ENCODE measurements at places on chromosomes 1 and 21. TPM values are rescaled to one million over a fixed set of nuclear protein-coding genes. Genes with fewer than 3 reads are reported as not detected.

WDR64 gene
- total RNA-seq = not detected

ESPN gene
- 2.0 TPM for total RNA-seq

RNU1-2 gene
- 3,261 TPM for total RNA-seq

DNA sequence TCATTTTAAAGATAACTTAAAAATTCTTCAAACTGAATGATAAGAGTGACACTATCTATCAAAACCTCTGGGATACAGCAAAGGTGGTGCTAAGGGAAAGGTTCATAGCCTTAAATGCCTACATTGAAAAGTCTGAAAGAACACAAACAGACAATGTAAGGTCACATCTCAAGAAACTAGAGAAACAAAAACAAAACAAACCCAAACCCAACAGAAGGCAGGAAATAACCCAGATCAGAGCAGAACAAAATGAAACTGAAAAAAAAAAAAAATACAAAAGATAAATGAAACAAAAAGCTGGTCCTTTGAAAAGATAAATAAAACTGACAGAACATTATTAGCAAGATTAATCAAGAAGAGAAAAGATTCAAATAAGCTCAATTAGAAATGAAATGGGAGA lies 6.8 kb downstream of the ODF2L start:
- no peaks in the 10 kb centered on the region for H3K27me3 ChIP-seq
- no peak overlapping the region for H3K4me3 ChIP-seq
- peak; percentile 57 for DNase-seq
- no peaks in the 10 kb centered on the region for H3K36me3 ChIP-seq

GRCh38 chr1:115300087-115300876 lies 37.8 kb downstream of the NGF start:
- H3K4me1 ChIP-seq = no peaks in the 10 kb centered on the region
- H3K27me3 ChIP-seq = no peaks in the 10 kb centered on the region
- H3K27ac ChIP-seq = no peak overlapping the region
- DNase-seq = no peak

DNA sequence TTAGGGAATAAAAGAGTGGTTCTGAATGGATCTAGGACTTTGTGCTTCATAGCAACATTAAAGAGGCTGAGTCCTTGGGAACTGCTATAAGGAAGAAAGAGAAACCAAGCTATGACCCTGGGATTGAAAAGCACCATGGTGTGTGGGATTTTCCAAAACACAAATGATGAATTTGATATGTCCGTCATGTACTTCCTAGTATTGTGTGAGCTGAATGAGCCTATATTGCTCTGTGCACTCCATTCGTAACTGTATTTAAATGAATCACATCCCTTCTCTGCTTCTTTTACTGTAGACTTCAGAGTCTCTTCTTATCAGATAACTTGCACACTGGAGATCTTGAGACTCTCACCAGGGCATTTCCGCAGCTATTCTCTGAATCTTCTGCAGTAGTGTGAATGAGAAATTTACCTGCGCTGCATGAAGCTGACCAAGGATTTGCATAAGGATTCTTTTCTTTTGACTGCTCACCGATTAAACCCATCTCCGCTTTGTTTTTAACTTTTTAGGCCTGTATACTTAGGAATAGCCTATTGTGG lies 23.1 kb upstream of the OR10J4 start:
- H3K27me3 ChIP-seq = no peaks in the 10 kb centered on the region
- no peak for DNase-seq
- no peak overlapping the region for H3K4me3 ChIP-seq

- peak; percentile 61 for DNase-seq
- peaks cover 30% of the 10 kb centered on the region for H3K27me3 ChIP-seq
- H3K4me1 ChIP-seq = peaks cover 12% of the 10 kb centered on the region
- no peaks in the 10 kb centered on the region for H3K36me3 ChIP-seq
- no peak overlapping the region for H3K4me3 ChIP-seq
Observed at GRCh38 chr1:38818175-38818976, 41.2 kb downstream of the RRAGC start.

DNA sequence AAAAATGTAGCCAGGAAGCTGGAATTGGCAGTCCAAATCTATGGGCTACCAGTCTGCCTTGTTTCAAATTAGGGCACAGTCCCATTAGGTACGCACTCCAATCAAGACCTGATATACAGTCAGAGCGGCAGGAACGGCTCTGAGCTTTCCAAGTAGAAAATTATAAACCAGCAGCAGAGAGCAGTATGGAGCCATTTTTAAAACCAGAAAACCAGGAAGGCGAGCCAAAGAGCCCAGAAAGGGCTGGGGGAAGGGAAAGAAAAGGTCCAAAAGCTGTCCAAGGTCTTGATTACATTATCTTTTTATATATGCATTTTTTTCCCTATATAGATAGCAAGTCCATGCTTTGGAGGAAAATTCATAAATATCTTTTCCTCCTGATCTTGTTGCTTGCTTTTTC lies 719.0 kb downstream of the RWDD3 start:
- no peaks in the 10 kb centered on the region for H3K27me3 ChIP-seq
- no peak for DNase-seq
- H3K27ac ChIP-seq = no peak overlapping the region
- H3K4me3 ChIP-seq = no peak overlapping the region
- H3K4me1 ChIP-seq = no peaks in the 10 kb centered on the region
- H3K36me3 ChIP-seq = no peaks in the 10 kb centered on the region

- DNase-seq = no peak
- no peak overlapping the region for H3K27ac ChIP-seq
- no peak overlapping the region for H3K4me3 ChIP-seq
- H3K4me1 ChIP-seq = no peaks in the 10 kb centered on the region
Observed at GRCh38 chr1:204031098-204031710, 41.7 kb upstream of the SOX13 start.

GRCh38 chr1:204725821-204726448 lies 40.4 kb upstream of the LRRN2 start:
- no peak overlapping the region for H3K4me3 ChIP-seq
- no peak for DNase-seq
- H3K27me3 ChIP-seq = no peaks in the 10 kb centered on the region
- H3K36me3 ChIP-seq = no peaks in the 10 kb centered on the region
- no peak overlapping the region for H3K27ac ChIP-seq
